Left ventricle myocardium inferior (tissue), 1 donor: ENCODE measurements at places on chromosomes 3 and 15.
A peak's percentile ranks its signal among the peaks of the same experiment; 100 is the strongest.

DNA sequence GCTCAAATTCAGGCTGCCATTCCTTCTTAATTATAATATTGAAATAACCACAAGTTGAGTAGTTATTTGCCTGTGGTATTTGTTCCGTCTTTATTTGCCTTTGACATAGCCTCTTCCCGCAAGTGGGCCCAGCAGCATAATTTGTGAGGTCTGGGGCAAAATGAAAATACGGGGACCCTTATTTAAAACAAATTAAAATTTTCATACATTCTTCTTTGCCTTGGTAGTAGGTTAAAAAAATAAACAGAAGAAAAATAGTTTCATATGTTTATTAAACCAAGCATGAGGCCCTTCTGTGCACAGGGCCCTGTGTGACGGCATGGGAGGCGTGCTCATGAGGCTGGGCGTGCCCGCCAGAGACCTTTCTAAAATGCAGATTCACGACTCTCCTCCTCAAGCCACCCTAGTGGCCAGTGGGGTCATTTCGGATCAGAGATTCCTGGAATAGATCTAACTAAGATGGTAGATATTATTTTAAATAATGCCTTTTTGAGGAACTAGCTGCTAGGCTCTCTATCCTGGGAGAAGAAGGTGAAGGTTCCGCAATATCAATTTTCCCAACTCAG is 35.4 kb downstream of the MASP1 start:
- no peak for DNase-seq

DNA sequence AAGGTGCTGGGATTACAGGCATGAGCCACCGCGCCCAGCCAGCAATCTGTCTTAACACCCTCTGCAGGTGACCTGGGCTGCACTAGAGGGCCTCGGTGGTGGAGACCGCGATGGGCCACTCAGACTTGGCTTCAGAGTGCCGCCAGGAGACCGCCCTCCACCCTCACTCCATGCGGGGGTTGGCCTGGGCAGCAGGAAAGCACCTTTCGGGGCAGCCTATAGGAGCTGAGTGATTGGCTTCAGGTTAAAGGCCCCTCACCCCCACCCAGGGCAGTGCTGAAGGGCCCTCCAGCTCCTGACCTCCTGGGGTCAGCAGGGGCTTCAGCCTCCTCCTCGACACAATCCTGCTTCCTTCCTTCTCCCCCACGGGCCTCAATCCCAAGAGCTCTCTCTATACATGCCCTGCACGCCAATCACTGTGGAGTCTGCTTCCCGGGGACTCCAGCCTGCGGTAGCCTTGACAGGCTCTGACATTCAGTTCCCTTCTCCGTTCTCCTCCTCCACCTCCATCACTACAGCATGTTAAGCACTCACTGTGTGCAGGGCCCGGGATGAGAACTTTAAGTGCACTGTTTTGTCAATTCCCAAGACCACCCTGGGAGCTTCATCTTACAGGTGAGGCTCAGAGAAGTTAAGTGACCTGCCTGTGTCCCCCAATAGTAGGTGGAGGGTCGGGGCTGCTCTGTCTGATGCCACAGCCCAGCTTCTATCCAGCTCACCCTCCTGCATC is 225.3 kb downstream of the XXYLT1 start:
- no peak for DNase-seq

DNA sequence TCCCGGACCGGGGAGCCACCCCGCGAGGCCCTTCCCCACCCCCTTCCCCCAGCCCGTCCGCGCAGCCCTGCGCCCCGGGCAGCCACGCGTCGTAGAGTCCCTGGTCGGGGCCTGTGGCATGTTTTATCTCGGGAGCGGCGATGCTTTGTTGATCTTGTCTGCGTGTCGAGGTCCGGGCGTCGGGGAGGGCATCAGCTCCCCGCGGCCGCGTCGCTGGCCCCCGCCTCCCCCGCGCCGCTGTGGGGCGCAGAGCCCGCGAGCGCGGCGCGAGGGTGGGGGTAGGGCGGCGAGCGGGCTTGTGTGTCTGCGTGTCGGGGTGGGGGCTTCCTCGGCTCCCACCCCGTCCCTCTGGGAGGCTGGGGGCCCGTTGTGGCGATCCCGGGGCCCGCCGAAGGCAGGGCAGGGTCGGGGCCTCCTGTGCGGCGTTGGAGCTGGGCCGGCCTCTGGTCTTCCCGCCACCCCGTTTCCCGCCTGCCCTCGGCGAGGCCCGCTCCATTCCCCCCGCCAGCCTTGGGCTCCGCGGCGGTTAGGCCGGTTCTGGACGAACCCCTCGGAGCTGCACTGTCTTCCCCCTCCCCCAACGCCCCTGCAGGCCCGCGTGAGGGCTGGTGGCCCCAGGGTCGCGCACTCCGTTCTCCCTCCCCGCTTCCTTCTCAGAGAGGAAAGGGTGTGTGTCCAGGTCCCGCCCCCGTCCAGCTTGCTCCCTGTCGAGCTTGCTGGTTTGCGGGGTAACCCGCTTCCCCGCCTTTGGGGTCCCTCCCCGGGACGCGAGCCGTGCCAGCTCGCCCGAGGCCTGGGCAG is 695 bp downstream of the GMPS start:
- DNase-seq, result peak; percentile 54

GRCh38 chr15:98764291-98764690 is 116.0 kb downstream of the IGF1R start:
- no peak for DNase-seq

DNA sequence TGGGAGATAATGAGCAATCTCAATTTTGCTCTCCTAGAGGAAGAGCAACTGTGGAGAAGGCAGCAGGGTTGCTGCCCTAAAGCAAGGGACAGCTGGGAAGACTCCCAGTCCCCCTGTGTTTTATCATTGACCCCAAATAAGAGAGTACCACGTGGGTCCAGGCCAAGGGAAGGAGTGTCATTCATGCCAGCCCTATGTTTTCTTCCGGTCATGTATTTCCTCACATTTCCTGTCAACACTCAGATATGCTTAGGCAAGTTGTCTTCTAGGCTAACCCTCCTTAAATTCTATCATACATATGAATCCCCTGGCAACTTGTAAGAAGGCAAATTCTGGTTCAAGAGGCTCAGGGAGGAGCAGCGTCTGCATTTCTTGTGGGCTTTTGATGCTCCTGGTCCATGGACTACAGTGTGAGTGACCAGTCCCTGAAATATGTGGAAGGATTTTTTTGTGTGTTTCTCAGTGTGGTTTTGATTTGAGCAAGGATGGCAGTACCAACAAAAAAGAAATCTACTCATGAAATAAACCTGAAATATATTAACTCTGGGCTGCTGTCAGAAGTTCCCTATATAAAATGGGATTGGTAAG is 31.9 kb upstream of the RPP14 start:
- no peak for DNase-seq

GRCh38 chr15:27617013-27617412 is 482.1 kb downstream of the OCA2 start:
- no peak for DNase-seq

DNA sequence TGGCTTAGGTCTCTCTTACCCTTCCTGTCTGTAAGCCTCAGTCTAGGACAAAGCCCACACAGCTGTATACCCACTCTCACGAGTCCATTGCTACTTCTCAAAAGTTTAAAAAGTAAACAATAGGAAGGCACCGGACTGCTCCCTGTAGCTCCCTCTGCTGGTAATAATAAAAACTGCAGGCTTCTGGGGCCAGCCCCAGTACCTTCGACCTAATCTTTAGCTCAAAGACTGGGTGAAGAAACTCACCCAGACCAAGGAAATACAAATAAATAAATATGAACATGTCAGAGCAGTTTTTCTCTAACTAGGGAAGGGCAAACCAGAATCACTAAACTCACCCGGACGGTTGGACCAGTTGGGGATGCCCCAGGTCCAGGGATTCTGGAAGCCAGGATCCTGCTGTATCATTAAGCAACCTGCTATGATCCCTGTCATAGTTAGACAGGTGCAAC is 5.0 kb downstream of the FAM219B start:
- peak; percentile 36 for DNase-seq
